Activated T-helper 17 cell treated with anti-CD3 and anti-CD28 coated beads, Interleukin-2, amount 50 U/mL, for 72 hours (primary cell): ENCODE measurements at places on chromosomes 7 and 10.

- peak; percentile 94 for ATAC-seq
Measured at GRCh38 chr10:88409236-88409635, 173.9 kb downstream of the RNLS start.

DNA sequence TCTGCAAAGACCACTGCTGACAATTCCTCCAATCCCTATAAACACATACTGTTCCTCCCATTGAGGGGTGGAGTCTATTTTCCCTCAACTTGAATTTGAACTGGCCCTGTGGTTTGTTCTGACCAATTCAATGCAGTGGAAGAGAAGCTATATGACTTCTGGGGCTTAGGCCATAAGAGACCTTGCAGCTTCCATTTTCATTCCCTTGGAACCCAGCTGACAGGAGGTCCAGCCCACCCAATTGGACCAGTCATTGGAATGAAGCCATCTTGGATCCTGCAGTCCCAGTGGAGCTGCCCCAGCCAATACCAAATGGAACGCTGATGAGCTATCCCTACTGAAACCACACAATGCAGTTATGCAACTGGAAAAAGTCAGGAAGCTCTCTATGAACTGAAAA is 8.9 kb upstream of the TMED4 start:
- ATAC-seq = no peak

- ATAC-seq = no peak
Measured at GRCh38 chr10:86946213-86947155, 10.9 kb downstream of the MMRN2 start.

GRCh38 chr7:26038201-26038990 is 113.6 kb upstream of the NFE2L3 start:
- ATAC-seq = no peak

DNA sequence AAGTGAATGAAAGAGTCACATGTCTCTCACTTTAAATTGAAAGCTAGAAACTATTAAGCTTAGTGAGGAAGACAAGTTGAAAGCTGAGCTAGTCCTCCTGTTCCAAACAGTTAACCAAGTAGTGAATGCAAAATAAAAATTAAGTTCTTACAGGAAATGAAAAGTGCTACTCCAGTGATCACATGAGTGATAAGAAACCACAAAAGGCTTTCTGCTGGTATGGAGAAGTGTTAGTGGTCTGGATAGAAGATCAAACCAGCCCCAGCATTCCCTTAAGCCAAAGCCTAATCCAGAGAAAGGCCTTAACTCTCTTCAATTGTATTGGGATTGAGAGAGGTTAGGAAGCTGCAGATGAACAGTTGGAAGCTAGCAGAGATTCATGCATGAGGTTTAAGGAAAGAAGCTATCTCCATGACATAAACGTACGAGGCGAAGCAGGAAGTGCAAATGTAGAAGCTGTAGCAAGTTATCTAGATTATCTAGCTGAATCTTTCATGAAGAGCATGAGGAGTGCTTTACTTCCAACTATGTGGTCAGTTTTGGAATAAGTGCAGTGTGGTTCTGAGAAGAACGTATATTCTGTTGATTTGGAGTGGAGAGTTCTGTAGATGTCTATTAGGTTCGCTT is 261.6 kb downstream of the MDFIC start:
- no peak for ATAC-seq

- ATAC-seq = no peak
Measured at GRCh38 chr10:110075686-110076085, 67.9 kb downstream of the ADD3 start.

DNA sequence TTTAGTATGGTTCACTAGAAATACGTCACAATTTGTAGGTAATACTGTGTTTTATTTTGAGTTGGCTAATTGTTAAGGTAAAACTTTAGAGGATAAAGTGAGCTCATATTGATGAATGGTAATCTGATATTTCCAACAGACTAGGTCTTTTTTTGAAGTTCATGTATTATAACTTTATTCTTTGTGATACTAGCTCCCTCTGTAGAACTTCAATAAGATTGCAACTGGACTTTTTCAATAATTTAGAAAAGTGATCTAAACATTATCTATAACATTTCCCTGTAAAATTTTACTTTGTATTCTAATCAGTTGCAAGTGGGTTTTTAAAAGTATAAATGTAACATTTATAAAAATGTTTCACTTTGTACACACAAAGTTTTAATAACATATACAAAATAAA is 83.5 kb downstream of the ADK start:
- no peak for ATAC-seq

- ATAC-seq = no peak
Measured at GRCh38 chr7:44709945-44710596, 38.6 kb upstream of the ZMIZ2 start.

DNA sequence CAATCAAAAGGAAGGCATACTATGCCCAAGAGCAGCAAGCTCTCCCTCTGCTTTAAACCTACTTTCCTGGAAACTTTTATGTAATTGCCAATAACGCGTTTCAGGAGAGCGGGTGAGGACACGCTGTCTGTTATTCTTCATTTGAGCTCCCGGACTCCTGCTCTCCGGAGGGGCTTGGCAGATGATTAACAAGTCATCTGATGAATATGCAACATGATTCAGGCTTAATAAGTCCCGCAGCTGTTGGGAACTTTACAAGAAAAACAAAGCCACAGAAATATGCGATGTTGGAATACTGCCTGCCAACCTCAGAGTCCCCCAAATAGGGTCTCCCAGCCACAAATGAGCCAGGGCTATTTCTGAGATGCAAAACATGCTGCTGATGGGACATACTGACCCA is 348.0 kb downstream of the GPAM start:
- no peak for ATAC-seq

GRCh38 chr10:113458944-113459343 is 93.9 kb upstream of the HABP2 start:
- no peak for ATAC-seq

GRCh38 chr7:12162415-12163113 is 48.5 kb upstream of the TMEM106B start:
- peak; percentile 32 for ATAC-seq

- ATAC-seq = no peak
Measured at GRCh38 chr7:105596866-105597265, 15.6 kb upstream of the EFCAB10 start.

DNA sequence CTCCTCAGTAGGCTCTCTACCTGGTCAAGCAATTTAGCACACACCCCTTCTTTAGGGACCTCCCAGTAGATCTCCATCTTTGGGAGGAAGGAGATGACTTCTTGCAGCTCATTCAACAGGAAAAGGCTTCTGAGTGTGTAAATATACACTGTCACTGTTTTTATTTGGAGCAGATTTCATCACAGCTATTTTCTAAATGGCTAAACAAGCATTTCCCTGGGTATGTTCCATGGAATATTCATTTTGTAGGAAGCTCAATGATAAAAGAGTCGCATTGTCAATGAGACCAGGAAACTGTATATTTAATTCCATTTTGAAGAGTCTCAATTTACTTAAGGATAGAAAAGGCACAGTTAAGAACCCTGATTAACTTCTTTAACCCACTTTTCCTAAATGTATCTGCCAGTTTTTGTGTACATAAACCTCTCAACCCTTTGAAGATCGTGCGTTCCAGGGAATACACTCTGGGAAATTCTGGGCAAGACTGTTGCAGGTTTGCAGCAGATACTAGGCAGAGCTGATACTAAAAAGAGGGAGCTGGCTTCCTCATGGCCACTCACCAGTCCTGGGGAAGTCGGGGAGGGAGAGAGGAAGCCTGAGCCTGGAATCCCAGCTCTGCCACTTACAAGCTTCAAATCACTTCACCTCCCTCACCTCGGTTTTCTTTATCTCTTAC is 10.1 kb downstream of the LGI1 start:
- ATAC-seq = no peak

DNA sequence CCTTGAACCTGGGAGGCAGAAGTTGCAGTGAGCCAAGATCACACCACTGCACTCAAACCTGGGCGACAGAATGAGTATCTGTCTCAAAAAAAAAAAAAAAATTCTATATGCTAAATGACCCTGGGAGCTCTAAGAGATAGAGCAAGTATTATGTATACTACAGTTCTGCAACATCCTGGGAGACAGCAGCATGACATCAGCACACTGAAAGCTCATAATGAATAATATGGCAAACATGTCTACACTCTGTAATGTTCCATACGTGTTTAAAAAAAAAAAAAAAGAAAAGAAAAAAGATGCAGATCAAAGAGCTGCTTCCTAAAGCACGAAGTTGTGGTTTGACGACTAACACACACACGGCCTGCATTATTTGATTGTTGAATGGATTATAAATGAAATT is 72.5 kb downstream of the CUL2 start:
- ATAC-seq = peak; percentile 85

DNA sequence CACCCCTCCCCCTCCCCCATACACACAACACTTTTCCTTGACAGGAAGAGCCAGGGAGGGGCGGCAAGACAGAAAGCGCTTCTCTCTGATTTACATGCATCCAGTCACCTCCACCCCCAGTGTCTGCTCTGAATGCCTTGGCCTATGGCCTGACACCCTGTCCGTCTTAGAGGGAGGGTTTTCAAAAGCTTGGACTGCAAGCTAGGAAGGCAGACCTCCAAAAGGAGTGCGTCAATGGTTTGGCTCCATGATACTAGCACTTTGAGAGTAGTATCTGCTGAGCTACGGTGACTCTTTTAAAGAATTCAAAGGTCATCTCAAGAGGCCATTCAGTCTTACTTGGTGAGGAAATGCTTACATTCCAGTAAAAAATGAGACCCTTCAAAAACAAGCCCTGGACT is 20.3 kb upstream of the PAX2 start:
- no peak for ATAC-seq

DNA sequence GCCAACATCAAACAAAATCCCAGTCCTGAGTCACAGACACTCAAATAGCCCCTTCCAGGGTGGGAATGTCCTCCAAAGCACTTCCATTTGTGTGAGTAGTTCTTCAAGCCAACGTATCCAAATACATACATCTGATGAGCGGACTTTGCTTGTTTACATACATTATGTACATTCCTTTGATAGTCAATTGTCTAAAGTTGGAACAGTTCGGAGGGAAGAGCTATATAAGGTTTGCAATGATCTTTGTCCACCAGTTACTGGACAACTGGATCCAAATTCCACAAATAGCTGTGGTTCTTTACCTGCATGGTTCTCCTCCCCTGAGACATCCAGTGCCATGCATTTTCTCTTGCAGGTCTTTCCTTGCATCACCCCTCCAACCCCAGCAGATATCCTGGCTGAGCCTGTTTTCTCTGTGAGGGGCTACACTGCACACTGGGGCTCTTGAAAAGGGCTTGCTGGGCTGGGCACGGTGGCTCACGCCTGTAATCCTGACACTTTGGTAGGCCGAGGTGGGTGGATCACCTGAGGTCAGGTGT is 4.7 kb upstream of the MGMT start:
- ATAC-seq = no peak

DNA sequence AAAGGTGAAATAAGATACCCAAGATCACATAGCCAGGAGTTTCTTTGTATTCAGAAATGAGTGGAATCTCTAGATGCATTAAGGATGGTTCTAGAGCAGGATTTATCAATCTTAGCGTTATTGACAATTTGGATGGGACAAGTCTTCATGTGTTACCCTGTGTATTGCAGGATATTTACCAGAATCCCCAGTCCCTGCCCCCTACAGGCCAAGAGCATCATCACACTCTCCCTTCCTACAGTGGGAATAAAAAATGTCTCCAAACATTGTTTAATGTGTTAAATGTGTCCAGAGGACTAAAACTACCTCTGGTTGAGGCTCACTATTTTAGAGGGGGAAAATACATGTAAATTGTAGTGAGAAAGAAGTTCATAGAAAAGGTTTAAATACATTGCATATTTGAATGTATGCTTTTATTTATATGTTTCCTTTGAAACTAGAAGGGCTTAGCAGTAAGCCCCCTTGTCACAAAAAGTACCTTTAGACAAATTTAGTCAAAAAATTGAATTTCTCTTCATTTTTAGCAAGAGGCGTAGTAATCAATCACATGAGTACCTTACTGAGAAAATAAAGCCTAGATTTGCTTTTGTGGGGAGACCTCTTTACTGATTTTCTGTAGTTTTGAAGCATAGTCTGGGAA is 141.2 kb downstream of the MLLT10 start:
- ATAC-seq = peak; percentile 46

GRCh38 chr10:76111986-76112825 is 680.8 kb downstream of the LRMDA start:
- no peak for ATAC-seq

GRCh38 chr7:17917842-17918241 is 22.5 kb downstream of the SNX13 start:
- ATAC-seq = no peak

GRCh38 chr7:15855525-15856109 is 169.1 kb upstream of the MEOX2 start:
- ATAC-seq = no peak

DNA sequence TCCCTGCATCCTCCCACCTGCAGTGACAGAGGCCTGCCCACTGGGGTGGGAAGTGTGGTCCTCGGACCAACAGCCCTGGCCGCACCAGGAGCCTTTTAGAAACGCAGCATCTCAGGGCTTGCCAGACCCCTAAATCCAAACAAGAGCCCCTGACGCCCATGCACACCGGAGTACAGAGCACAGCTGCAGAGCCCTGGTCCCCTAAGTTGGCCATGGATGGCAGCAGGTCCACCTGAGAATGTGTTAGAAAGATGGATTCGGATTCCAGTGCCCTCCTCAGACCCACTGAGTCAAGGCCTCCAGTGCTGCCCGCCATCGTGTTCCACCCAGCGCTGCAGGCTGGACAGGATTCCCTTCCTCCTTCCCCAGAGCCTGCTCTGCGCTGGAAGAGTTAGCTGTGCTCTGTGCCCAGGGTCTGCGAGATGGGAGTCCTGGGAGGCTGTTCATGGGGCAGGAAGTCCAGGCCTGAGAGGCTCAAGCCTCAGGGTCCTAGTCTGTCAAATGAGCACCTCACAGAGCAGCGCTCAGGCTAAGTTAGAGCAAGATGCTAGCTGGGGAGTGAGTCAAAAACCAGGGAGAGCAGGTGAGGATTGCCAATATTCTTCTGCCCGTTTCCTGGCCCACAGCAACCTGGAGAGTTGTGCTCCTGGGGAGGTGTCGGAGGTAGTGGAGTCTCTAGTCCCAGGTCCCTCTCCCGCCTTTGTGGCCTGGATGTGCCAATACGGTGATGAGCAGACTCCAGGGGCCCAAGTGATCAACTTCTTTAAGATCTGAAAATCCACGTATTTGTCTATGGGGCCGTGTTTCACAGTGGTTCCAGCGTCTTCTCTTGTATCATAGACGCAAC is 95.9 kb upstream of the GPR26 start:
- ATAC-seq = no peak

DNA sequence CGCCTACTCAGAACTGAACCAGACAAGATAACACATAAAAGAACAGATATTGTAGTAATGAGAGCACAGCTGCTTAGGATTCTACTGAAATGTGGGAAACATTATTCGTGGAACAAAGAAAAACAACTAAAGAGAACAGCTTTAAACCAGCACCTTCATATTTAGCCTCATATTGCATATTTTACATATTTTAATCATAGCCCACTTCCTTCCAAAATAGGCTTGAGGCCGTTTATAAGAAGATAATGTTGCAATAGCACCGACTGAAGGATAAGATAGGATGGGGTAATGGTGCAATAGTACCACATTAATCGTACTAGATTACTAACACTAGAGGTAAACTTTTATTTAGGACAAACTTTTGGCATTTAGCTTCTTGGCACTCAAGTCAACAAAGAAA is 71.3 kb downstream of the KCND2 start:
- ATAC-seq = no peak

DNA sequence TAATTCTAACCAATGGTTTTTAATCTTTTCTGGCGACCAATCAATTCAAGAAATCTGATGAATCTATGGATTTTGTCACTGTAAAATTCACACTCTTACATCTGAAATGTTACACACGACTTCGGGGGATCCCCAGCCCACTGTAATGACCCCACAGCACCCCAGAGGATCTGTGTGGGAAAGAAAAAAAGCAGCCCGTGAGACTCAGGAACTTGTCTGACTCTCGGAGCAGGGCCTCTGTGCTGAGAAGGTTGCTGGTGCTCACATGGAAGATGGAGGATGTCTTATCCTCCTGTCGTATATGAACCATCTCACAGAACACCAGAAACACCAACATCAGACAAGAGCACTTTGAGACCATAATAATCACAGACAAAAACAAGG is 228.4 kb upstream of the INHBA start:
- no peak for ATAC-seq
